ENCODE measurements at places on chromosomes 16 and 17.

- DNase-seq = no peak
Measured at GRCh38 chr16:81526199-81526598, 81.6 kb downstream of the CMIP start.

- no peak for DNase-seq
Measured at GRCh38 chr16:22358000-22358399, 16.4 kb downstream of the CDR2 start.

DNA sequence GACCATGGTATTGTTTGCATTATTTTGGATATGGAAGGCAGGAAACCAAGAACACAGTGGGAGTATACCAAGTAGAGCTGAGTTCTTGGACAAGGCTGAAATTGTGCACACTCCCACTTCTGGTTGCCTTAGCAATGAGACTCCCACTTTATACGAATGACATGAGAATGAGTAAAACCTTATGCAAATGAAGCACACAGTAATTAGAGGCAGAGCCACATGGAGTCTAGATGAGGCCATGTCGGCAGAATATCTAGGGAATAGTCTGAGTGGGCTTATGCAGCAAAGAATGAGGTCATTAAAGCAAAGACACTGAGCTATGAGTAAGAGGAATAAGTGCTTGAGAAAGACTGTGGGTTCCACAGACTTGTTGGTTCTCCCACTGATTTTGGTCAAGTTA is 178.7 kb downstream of the GRIN2A start:
- no peak for DNase-seq

DNA sequence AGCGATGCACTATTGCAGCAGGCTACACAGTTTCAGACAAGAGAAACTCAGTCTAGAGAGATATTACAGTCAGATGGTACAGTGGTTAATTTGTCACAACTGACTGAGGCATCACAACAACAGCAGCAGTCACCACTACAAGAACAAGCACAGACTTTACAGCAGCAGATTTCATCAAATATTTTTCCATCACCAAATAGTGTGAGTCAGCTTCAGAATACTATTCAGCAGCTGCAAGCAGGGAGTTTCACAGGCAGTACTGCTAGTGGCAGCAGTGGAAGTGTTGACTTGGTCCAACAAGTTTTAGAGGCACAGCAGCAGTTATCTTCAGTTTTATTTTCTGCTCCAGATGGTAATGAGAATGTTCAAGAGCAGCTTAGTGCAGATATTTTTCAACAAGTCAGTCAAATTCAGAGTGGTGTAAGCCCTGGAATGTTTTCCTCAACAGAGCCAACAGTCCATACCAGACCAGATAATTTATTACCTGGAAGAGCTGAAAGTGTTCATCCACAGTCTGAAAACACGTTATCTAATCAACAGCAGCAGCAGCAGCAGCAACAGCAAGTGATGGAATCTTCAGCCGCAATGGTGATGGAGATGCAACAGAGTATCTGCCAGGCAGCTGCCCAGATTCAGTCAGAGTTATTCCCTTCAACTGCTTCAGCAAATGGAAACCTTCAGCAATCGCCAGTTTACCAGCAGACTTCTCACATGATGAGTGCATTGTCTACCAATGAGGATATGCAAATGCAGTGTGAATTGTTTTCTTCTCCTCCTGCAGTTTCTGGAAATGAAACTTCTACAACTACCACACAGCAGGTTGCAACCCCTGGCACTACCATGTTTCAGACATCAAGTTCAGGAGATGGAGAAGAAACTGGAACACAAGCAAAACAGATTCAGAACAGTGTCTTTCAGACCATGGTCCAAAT is 34.1 kb downstream of the NQO1 start:
- no peak for DNase-seq
